ENCODE measurements at places on chromosomes 2 and 18.

GRCh38 chr18:79445696-79446561 lies 50.2 kb downstream of the NFATC1 start:
- DNase-seq, result no peak

- DNase-seq, result no peak
Measured at GRCh38 chr2:1626271-1626681, 118.0 kb downstream of the PXDN start.

- DNase-seq, result no peak
Measured at GRCh38 chr2:10186868-10187535, 64.5 kb downstream of the RRM2 start.

DNA sequence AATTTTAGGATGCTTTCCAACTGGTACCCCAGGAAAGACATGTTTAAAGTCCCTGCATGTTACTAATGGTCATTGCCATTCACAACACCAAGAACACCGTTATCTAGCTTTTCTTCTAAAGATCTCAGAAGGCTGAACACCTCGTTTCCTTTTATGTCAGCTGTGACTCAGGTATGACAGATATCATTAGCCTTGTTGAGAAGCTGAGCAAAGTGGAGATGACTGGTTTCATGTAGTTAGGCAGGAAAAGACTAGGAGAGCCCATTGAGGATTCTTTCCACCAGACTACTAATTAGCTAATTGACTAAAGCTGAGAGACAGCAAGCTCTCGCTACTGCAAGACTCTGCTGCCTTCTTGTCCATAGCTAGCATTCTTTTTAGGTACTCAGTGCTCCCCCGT lies 32.0 kb upstream of the ARL5A start:
- no peak for DNase-seq

DNA sequence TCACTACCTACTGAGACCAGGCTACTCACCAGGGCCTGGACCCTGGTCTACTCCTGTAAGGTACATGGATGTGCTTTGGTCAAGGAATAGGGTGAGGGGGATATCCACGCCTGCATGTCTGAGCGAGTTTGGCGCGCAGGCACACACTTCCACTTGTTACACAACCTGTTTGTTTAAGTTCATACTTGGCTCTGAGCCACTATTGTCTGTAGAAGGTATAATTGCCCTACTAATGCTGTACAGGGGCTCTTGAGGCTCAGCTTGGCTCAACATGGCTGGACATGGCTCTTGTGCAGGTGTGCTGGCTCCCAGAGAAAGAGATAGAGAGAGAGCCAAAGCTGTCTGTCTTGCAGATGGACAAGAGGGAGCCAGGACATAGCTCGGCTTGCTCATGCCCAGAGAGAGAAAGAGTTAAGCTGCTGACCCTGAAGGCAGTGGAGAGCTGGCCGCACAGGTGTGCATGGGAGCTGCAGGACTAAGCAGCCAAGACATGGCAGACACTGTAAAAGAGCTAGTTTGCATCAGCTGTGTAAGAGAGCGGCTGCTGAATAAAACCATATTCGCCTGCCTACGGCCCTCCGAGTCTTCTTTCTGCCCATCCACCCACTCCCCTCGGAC lies 35.2 kb downstream of the NPPC start:
- no peak for DNase-seq

GRCh38 chr2:165952741-165953211 lies 800 bp downstream of the TTC21B start:
- no peak for DNase-seq

DNA sequence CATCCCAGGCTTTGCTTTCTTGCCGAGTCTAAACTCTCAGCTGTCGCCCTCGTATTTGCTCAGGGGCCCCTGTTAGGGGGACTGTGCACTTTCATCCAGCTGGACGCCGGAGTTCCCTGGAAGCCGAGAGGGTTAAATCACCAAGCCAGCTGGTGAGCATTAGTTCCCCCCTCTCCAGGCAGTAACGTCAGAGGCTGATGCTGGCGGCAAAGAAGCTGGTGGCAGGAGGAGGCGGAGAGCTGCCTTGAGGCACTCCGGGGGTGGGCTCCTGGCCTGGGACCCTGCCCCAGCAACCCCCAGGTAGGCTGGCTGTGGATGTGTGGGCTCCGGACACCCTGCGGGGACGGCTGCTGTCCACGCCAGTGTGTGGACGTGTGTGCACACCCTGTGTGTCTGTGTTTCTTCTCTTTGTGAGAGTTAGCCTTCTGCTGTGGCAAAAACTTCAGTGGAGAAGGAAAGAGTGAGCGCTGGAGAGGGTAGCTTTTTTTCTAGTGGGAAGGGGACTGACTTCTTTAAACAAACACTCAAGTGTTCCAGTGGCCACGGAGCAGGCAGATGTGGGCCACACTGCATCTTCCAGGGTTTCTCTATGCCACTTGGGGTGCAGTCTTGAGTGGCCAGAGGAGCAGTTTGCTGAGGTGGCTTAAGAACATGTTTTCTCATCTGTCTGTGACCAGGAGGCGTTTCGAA lies 84.7 kb downstream of the GLI2 start:
- DNase-seq, result no peak
